Type B pancreatic cell (in vitro differentiated cells): ENCODE measurements at places on chromosomes 1 and 21.

- no peak for DNase-seq
Measured at GRCh38 chr1:108121358-108122143, 78.6 kb downstream of the SLC25A24 start.

DNA sequence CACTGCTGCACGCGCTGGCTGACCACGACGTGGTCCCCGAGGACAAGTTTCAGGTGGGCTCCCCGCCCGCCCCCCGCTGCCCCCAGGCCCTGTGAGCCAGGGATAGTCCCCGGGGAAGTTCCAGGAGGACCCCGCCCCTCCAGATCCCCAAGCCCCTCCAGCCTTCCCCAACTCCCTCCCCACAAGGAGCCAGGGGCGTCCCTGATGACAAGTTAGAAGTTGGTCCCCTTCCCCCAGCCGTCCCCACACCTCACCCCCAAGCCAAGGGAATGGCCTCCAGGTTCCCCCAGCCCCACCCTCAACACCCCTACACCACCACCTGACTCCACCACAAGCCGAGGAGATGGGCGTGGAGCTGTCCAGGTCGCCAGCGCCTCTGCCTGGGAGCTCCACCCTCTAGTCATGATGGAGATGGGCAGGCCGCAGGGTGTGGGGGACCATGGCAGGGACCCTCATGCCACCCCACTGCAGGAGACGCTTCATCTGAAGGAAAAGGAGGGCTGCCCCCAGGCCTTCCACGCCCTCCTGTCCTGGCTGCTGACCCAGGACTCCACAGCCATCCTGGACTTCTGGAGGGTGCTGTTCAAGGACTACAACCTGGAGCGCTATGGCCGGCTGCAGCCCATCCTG, 525 bp downstream of the AIRE start:
- no peak for DNase-seq

- no peak for DNase-seq
Measured at GRCh38 chr21:43867948-43868347, 2.9 kb downstream of the AGPAT3 start.

DNA sequence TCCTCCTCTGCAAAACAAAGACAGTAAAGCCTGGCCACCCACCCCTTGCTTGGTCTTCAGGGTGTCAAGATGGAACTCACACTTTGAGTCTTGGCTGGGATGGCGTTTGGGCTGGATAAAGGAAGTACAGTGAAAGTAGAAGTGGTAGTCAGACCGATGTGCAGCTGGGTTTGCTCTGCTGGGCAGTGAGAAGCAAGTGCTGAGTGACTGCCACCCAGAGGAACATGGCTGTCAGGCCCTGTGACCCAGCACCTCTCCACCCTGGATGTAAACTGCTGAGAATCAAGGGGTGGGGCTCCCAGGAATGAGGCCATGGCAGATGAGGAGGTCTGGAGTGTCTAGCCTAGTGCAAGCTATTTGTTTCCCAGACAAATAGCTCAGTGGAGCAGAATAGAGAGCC, 51.2 kb downstream of the POFUT2 start:
- DNase-seq = no peak

GRCh38 chr1:180796897-180797640, 115.6 kb upstream of the KIAA1614 start:
- DNase-seq = no peak

DNA sequence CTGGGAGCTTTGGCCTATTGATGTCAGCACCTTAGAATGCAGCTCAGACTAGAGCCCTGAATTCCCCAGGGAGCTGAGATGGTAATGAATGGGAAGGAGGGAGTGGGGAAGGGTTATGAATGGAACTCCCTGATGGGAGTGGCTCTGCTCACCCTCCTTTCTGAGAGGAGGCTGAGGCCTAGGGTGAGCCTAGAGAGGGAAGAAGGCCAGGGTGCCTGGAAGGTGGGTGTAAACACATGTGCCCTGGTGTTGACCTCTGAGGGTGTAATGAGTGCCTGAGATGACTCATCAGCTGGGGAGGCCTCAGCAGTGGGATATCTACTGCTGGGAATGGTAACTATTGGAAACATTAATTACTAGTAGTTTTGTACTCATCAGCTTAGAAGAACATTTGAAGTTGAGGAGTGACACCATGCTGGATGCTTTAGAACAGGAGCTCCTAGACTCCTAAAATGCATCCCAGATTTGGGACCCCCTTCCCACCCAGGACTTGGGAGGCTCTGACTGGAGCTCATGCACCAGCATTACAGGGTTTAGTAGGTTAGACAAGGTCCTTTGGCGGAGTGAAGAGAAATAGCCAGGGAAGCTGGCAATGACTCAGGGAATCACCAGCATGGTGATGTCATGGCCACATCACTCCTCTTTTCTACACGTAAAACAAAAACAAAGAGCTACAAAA, 16.0 kb upstream of the PIGV start:
- no peak for DNase-seq

GRCh38 chr1:55500601-55501000, 285.4 kb upstream of the USP24 start:
- no peak for DNase-seq

- DNase-seq = no peak
Measured at GRCh38 chr1:117599286-117600221, 6.3 kb upstream of the TENT5C start.

DNA sequence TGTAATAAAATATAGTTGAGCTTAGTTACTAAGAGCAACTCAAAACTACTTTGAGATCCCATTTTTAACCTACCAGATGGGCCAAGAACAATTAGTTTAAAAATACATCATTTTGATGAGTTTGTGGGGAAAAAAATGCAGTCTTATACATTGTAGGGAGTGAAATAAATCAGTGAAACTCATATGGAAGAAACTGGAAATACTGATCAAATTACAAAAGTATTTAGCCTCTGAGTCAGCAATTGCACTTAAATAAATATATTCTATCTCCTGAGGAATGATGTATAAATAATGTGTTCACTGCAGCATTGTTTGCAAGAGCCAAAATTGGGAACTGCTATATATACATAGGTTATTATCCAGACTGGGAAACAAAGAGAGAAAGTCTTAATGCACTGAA, 4.6 kb upstream of the SMCP start:
- DNase-seq = no peak

DNA sequence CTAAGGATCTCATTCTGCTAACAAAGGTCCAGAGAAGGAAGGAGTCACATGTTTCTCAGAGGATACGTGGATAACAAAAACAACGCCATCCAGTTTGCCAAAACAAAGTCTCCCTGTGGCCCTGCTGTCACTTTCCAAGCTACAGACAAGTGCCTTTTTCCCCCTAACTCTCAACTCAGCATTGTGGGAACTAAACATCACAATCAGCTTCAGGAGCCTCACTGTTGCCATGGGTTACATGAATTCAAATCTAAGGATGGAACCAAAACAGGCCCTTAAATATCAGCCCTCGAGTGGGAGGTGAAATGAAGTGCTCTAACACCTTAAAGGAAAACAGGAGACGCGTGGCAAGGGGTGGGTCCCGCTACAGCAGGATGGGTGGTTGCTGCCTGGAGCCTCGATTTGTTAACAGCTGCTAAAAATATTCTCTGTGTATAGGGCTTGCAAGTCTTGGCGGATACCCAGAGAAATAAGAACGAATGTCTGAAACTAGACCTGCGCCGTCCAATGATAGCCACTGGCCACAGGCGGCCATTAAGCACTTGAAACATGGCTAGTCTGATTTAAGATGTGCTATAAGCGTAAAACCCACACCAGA, 66.4 kb upstream of the SOD1 start:
- no peak for DNase-seq

GRCh38 chr1:39666772-39667171, 5.1 kb downstream of the NT5C1A start:
- no peak for DNase-seq

- DNase-seq = no peak
Measured at GRCh38 chr1:157203166-157203565, 65.0 kb upstream of the ETV3 start.

GRCh38 chr1:230542054-230542453, 100.2 kb upstream of the COG2 start:
- no peak for DNase-seq

- no peak for DNase-seq
Measured at GRCh38 chr1:234393190-234393589, 19.9 kb downstream of the COA6 start.

DNA sequence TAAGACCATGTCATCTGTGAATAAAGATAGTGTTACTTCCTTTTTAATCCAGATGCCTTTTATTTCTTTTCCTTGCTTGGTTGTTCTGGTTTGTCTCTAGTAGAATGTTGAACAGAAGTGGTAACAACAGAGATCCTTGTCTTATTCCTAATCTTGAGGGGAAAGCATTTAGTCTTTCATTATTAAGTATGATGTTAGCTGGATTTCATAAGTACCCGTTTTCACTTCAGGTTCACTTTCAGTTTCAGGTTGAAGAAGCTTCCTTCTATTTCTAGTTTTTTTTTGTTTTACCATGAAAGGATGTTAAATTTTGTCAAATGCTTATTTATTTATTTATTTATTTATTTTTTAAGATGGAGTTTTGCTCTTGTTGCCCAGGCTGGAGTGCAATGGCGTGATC, 22.3 kb upstream of the AGPAT3 start:
- DNase-seq = no peak

DNA sequence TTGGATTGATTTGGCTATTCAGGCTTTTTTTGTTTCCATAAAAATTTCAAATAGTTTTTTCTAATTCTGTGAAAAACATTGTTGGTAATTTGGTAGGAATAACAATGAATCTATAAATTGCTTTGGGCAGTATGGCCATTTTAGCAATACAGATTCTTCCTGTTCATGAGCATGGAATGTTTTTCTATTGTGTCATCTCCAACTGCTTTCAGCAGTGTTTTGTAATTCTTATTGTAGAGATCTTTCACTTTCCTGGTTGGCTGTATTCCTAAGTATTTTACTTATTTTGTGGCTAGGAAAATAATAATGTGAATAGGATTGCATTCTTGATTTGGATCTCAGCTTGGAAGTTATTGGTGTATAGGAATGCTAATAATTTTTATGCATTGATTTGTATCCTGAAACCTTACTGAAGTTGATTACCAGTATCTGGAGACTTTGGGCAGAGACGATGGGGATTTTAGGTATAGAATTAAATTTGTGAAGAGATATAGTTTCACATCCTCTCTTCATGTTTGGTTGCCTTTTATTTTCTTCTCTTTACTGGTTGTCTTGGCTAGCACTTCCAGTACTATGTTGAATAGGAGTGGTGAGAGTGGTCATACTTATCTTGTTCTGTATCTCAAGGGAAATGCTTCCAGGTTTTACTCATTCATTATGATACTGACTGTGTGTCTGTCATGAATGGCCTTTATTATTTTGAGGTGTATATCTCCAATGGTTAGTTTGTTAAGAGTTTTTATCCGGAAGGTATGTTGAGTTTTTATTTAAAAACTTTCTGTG, 57.3 kb downstream of the DRAM2 start:
- no peak for DNase-seq

- no peak for DNase-seq
Measured at GRCh38 chr1:157916887-157917570, 75.4 kb upstream of the CD5L start.

- DNase-seq = no peak
Measured at GRCh38 chr1:984476-984814, 2.6 kb upstream of the PERM1 start.

DNA sequence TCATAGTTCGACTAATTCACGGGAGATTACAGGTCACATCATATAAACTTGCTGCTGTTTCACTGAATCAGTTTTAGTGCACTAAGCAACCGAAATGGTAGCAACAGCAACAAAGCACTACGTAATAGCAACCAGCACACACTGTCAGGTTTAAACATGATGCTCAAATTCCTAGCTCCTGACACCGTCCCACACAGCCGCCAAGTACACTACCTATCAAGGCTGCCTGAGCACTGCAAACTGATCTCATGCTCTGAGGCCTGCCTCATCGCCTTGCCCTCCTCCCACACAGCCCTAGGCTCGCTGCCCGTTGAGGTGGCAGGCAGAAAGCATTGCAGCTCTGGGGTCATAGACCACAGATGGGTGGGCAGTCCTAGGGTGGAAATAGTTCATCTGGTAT, 12.4 kb downstream of the LAMC2 start:
- DNase-seq = no peak

- DNase-seq = no peak
Measured at GRCh38 chr1:43935711-43936427, 2.3 kb downstream of the ARTN start.
